ENCODE measurements at places on chromosomes 7 and 10.

GRCh38 chr10:110311357-110311949, 6.7 kb upstream of the SMNDC1 start:
- peak; percentile 70 for DNase-seq

DNA sequence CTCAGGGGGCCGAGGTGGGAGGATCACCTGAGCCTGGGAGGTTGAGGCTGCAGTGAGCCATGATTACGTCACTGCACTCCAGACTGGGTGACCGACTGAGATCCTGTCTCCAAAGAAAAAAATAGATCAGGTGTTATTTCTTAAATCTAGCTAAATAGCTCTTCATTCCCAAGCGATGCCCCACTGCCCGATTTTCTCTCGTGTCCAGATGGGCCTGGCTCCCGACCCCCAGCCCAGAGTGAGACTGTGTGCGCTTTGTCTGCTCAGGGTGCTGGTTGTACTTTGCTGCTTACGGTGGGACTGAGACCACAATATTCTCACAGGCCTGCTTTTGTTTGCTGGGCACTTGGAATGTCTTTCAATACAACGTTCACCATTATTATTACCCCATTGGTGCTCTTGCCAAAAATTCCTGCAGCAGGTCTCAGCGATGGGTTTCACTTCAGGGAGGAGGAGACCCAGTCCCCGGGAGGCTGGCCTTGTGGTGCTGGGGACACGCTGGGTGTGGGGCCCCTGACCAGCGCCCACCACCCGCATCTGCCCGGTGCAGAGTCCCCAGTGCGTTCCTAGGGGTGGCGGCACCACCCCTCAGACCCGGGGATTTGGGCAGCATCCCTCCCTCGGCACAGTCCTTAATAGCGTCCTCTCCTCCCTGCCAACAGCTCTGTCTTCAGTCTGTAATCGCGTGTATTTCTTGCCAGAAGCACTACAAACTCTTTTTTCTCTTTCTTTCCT, 20.4 kb upstream of the DPYSL4 start:
- DNase-seq = no peak

- no peak for DNase-seq
These were observed 28.4 kb downstream of the ARHGAP22 start for GRCh38 chr10:48576501-48576900.

GRCh38 chr10:47061776-47062175, 150.5 kb downstream of the PTPN20 start:
- no peak for DNase-seq

- no peak for DNase-seq
These were observed 28.5 kb downstream of the CHCHD3 start for GRCh38 chr7:133053321-133053891.

GRCh38 chr10:32197423-32197822, 141.2 kb upstream of the KIF5B start:
- DNase-seq = no peak

GRCh38 chr10:71278691-71279588, 40.1 kb upstream of the SLC29A3 start:
- DNase-seq = peak; percentile 91

GRCh38 chr10:23516530-23516929, 77.7 kb downstream of the OTUD1 start:
- no peak for DNase-seq

DNA sequence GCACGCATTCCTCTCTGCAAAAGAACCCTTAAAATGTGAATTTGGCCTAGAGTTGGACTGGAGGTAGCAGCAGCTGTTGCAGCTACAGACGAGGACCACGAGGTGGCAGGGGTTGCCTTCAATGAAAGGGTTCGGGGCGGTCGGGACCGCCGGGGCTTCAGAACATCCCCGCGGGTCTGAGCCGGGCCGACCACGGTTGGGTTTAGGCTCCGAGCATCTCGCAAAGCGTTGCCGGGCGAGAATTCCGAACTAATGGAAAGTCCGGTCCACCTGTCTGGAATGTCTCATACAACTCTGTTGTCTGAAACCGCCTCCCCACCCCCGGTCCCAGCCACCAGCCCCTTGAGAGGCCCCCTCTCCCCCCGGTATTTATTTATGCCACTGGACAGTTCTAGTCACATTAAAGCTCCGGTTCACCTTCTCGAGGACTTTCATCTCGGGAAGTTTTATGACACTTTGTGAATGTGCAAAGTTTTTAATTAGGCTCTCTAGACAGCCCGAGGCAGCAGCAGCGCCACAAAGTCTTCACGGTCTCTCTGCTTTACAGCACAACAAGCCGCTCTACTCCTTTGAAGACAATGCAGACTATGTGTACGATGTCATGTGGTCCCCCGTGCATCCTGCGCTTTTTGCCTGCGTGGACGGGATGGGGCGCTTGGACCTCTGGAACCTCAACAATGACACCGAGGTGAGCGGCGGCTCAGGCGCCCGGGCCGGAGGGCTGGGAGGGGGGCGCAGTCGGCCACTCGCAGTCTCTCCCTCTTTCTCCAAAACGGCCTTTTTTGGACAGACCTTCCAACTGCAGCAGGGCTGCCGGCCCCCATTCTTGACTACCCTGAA, 246.2 kb downstream of the SLC25A13 start:
- DNase-seq = peak; percentile 76

DNA sequence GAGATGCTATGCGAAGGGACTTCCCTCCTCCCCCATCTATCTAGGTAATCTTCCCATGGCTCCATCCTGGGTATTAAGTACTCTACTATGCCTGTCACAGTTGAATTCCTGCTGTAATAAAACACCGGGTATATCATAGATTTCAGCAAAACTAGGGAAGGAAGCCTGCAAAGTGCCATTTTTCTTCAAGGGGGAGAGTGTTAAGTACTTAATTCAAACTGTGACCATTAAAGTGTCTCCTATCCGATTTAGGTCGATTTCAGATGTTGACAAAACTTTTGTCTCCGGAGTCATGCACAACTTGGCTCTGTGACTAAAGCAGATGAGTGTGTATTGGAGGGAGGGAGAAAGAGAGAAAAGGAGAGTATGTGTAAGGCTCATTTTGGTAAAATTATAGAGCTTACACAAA, 4.6 kb downstream of the HOXA4 start:
- no peak for DNase-seq

GRCh38 chr10:93541402-93542357, 24.8 kb upstream of the FFAR4 start:
- DNase-seq = peak; percentile 52

- no peak for DNase-seq
These were observed 223.1 kb upstream of the INHBA start for GRCh38 chr7:41925946-41926345.

DNA sequence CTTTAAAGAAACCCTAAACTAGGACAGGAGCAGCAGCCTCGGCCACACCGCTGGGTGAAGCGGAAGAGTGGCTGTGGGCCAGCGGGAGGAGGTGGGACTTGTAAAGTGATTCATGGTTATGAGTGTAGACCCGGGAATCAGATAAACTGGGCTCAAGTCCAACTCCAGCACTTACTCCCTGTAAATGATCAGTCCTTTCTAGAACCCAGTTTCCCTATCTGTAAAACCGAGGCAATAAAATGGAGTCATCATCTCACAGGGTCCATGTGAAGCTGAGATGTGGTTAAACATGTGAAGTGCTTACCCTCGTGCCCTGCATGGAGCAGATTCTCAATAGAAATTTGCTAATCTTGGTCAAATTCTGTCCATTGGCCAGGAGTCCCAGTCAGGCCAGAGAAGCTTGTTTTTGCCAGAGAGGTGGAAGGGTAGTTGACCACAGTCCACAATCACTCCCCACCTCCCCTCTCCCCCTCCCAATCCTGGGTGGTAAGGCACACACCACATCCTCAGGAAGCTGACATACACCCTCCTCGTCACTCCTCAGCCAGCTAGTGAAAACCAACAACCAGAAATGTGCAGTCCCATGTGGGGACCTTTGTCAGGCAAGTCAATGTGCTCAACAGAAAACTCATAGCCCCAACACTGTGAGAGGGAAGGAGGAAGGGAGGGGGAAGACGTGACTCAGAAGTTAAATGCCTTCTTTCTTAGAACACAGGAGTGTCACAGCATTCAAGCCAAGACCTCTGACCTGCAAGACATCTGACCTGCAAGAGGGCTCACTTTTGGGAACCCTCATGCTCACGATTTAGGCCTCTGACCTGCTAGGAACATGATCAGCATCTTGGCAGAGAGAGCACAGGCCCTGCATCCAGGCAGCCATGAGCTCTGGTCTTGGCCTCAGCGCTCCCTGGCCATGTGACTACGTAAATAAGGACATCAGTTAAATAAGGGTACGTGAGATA, 145.1 kb downstream of the PLXNA4 start:
- peak; percentile 78 for DNase-seq

GRCh38 chr7:135672560-135673359, 10.4 kb downstream of the STMP1 start:
- peak; percentile 50 for DNase-seq

- no peak for DNase-seq
These were observed 128.7 kb upstream of the CXCL12 start for GRCh38 chr10:44513591-44513990.

DNA sequence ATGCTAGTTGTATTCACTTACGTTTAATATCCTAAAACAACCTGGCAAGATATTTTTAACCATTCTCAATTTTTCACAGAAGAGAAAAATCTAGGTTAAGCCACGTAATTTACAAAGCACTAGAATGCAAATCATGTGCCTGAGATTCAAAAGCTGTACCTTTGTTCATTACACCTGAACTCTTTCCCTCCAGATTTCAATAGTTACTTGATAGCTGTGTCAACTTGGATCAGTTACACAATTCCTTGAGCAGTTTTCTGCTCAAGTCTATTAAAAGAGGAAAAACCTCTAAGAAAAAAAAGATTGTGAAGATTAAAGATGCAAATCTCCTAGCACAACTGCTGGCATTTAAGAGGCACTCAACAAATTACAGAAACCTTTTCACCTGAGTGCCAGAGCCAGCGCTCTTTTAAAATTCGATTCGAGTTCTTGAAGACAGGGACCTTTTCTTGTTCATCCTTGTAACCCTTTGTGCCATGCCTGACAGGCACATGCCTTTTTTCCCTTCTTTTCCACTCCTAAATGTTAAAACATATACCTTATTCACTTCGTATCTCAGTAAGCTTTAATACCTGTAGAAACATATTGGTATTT, 886 bp downstream of the NSUN6 start:
- no peak for DNase-seq

DNA sequence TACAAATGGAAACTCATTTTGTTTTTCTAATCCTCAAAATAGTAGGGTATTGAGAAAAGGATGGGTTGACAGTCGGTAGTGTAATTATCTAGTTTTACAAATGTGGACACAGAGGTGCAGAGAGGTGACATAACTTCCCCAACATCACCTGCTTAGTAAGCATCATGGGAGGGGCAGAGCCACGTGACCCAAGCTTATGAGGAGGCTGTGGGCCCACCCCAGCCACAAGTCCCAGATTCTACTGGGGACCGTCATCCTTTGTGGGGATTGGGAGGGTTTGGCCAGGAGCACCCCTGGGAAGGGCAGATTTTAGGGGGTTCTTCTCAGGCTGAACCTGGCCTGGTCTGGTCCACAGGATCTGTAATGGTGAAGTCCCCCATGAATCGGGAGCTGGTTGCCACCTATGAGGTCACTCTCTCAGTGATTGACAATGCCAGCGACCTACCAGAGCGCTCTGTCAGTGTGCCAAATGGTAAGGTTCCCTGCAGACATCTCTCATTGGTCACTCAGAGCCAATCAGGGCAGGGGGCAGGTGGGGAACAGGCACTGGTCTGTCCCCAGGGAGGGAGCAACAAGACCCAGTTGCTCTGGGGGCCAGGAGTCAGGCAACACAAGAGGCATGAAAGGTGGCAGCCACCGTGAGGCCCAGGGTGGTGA, 23.6 kb upstream of the VSIR start:
- DNase-seq = peak; percentile 69

- no peak for DNase-seq
These were observed 500.1 kb downstream of the RPS24 start for GRCh38 chr10:78533776-78534175.

- no peak for DNase-seq
These were observed 21.9 kb upstream of the CDCA7L start for GRCh38 chr7:21967598-21968003.

- DNase-seq = no peak
These were observed 177.9 kb upstream of the C7orf33 start for GRCh38 chr7:148412691-148413090.

GRCh38 chr7:22110227-22110839, 164.6 kb upstream of the CDCA7L start:
- DNase-seq = peak; percentile 80

DNA sequence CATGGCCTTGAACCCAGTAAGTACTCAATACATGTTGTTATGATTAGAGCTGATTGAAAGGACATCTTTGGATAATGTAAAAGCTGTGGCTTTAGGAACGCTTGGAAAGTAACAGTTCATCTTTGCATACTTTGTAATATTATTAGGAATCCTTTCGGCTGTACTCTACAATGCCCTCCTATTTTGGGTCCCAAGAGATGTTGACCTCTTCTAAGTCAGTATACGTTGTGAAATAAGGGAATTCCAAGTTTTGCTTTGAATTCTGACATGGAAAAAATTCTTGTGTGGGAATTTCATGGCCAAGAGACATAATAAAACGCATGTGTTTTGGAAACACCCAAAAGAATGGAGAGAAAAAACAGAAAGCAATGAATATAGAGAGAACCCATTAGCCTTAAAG, 7.7 kb downstream of the AGR3 start:
- no peak for DNase-seq
